ENCODE measurements at places on chromosomes 13 and 19.

GRCh38 chr13:25819856-25820530 is 231.8 kb downstream of the SHISA2 start:
- peak; percentile 83 for DNase-seq

- DNase-seq = no peak
Measured at GRCh38 chr19:15866636-15867035, 31.2 kb downstream of the CYP4F2 start.

DNA sequence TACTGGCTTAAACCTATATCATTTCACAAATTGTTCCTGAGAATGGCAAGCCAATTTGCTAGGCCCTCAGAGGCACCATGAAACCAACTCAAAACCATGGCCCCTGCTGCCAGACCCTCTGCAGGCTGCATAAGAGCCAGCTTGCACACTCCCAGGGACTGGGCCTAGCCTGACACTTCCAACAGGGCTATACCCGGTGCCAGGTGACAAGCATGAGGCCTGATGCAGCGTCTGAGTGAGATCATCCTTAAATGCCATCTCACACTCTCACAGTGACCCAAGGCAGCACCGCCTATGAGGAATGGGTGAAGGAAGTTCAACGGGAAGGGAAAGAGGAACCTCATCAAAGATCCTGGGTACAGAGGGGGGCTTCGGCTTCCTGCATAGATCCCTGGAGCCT is 65.6 kb downstream of the C13orf42 start:
- peak; percentile 48 for DNase-seq

- DNase-seq = no peak
Measured at GRCh38 chr19:49472936-49473335, 1.1 kb upstream of the FLT3LG start.

DNA sequence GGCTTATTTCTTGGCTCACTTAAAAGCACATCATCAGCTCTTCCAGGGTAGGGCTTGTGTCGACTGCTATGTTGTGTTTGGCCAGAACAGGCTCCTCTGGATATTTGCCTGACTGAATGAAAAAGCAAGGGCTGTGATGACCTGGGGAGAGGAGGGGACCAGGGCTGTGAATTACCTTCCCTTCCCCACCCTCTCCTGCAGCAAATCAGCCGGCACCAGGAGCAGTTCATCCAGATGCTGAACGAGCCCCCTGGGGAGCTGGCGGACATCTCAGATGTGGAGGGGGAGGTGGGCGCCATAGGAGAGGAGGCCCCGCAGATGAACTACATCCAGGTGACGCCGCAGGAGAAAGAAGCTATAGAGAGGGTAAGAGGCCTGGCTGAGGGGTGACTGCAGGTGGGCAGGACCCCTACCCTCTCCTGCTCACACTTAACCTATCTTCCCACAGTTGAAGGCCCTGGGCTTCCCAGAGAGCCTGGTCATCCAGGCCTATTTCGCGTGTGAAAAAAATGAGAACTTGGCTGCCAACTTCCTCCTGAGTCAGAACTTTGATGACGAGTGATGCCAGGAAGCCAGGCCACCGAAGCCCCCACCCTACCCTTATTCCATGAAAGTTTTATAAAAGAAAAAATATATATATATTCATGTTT is 4.4 kb downstream of the GADD45GIP1 start:
- DNase-seq = no peak

GRCh38 chr13:49517461-49517860 is 21.7 kb downstream of the PHF11 start:
- DNase-seq = no peak

DNA sequence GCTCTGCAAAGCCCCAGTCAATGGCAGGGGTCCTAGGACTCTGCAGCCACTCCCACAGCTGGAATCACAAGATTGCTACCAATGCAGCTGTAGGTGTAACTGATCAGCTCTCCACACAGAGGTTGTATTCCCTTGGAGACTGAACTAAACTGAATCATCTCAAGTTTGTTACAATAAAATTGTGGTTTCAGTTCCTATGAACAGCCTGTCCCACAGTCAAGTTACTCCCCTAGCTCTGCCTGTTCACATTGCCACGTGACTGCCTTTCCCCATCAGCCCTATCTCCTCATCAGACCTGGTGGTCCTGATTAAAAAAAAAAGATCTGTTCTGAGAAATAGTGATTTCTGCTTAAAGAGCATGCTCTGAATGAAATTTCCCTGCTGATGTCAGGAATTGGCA is 287.9 kb upstream of the NBEA start:
- no peak for DNase-seq

DNA sequence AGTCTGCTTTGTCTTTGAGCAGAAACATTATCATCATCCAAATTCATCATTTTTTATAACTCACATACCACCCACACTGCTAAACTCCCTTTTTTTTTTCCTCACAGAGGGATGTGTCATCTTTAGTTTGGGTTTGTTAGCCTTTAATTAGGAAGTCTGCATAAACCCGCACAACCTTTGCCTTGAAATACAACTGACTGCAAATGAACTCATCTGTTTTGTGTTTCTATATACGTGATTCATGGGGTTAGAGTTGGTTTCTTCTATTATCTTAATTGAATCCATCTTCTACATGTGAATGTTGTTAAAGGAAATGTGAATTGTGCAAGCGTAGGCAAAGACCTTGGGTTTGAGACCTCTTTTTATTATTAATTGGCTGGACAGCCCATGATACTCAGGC is 102.7 kb downstream of the SLAIN1 start:
- no peak for DNase-seq

- DNase-seq = peak; percentile 11
Measured at GRCh38 chr13:23673354-23673753, 103.1 kb downstream of the TNFRSF19 start.

- DNase-seq = no peak
Measured at GRCh38 chr13:91375116-91375729, 23.2 kb upstream of the GPC5 start.

Measured in G401 (cell line).